Amygdala (tissue), 56 donors: ENCODE measurements at places on chromosomes 16 and 17.

GRCh38 chr16:66871840-66872239 is 8.5 kb upstream of the PDP2 start:
- DNase-seq = no peak

GRCh38 chr16:16162591-16162990 is 60.7 kb downstream of the ABCC6 start:
- DNase-seq = no peak

DNA sequence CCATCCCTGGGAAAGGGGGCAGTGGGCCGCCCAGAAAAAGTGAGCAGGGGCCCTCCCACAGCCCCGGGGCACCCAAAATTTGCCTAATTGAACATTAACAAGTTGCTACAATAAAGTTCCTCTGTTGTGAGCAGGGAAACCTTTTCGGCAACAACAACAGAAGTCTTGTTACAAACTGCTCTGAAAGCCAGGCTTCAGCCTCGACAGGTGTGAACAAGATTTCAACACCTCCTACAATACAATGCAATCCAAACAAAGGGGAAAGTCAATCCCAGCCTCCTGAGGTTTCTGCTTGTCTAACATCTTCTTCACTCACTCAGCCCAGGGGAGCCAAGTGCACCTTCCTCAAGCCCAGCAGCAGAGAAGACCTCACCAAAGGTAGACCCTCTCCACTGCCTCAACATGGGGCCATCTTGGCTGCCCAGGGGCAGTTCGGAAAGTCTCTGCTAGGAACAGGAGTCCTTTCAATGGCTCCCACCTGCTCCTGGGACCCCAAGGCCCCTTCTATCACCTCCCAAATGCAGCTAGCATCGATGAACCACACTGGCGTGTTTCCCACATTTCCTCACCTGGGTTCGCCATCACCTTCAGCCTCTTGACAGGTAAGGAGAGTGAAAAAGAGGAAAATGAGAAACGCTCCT is 19.1 kb downstream of the ZFHX3 start:
- DNase-seq = no peak

GRCh38 chr16:66568355-66568754 is 2.1 kb downstream of the CMTM1 start:
- DNase-seq = no peak

- no peak for DNase-seq
Observed at GRCh38 chr16:71629278-71630016, 3.5 kb downstream of the MARVELD3 start.

DNA sequence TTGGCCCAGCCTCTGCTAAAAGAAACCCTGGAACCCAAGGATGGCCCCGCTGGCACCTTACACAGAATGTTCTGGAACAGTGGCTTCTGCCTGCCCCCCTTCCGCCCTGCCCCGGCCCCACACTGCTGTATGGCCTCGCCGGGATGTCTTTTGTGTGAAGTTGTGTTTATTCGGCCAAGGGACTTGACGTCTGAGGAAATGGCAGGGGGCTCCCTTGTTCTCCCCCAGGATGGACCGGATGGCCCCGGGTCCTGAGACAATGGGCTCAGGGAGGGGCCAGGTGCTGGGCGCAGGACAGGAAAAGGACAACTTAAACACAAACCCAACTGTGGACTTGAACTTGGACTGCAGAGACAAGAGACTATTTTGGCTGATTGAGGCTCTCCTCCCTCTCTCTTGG is 81.6 kb upstream of the GSE1 start:
- no peak for DNase-seq

GRCh38 chr17:65495122-65496055 is 66.1 kb downstream of the AXIN2 start:
- DNase-seq = no peak

GRCh38 chr16:53156516-53156915 is 101.7 kb downstream of the CHD9 start:
- DNase-seq = no peak

DNA sequence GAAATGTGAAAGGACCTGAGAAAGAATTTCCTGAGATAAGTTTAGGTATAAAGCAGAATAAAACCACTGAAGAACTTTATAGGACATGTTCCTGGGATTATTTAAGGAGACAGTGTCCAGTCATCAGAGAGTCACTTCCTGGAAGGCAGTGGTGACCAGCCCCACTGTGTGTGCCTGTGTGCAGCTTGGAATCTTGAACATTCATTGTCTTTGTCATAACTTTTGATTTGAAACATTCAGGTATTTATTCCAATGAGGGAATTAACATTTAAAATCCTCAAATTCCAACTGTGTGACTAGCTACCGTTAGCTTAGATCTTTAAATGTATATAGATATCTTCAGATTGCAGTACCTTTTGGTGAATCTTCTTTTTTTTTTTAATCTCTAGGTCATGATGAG is 61.7 kb upstream of the MRC2 start:
- DNase-seq = no peak

DNA sequence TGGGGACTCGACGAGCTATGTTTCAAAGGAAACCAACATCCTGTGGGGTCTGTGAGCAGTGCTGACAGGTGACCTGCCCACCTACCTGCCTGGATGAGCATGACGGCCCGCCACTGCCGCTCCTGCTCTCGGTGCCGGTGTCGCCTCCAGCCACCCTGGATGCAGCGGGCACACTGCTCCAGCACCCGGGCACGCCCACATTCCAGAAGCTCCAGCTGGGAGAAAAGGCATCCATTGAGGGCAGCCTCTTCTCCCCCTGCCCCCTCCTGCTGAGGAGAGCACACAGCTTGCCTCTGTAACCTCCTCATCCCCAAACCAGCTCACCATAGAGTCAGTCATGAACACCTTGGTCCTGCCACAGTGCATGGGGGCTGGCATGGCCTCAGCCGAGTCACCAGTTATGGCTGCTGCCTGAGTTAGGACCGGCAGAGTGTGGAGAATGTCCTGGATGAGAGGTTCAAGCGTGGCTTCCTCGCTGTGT is 14.3 kb downstream of the ZNHIT3 start:
- DNase-seq = no peak

- DNase-seq = peak; percentile 22
Observed at GRCh38 chr17:73155410-73156165, 9.2 kb upstream of the SSTR2 start.

- no peak for DNase-seq
Observed at GRCh38 chr17:82217120-82217529, 4.5 kb upstream of the CCDC57 start.

DNA sequence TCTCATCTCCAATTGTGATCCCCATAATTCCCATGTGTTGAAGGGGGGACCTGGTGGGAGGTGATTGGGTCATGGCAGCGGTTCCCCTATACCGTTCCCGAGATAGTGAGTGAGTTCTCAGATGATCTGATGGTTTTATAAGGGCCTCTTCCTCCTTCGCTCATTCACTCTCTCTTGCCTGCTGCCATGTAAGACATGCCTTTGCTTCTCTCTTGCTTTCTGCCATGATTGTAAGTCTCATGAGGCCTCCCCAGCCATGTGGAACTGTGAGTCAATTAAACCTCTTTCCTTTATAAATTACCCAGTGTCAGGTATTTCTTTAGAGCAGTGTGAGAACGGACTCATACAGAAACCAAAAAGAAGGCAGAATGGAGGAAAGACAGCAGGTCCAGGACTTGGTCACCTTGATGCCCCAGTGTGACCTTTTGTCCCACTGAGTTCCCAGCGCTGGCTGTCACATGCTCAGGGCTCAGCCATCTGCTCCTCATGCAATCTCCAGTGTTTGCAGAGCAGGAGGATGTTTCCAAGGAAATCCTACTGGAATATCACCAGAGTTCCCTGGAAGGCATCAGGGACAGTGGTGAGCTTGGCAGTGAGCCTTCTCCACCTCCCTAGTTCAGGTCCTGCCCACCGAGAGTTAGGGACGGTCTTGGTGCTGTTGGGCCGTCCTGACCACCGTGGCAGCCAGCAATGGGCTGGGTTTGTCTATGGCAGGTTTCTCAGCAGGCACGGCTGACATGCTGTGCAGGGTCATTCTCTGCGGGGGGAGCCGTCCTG is 96.7 kb downstream of the SEC14L1 start:
- no peak for DNase-seq

- no peak for DNase-seq
Observed at GRCh38 chr16:16124438-16124837, 98.9 kb downstream of the ABCC6 start.

- no peak for DNase-seq
Observed at GRCh38 chr16:12201216-12201615, 224.7 kb downstream of the SNX29 start.

DNA sequence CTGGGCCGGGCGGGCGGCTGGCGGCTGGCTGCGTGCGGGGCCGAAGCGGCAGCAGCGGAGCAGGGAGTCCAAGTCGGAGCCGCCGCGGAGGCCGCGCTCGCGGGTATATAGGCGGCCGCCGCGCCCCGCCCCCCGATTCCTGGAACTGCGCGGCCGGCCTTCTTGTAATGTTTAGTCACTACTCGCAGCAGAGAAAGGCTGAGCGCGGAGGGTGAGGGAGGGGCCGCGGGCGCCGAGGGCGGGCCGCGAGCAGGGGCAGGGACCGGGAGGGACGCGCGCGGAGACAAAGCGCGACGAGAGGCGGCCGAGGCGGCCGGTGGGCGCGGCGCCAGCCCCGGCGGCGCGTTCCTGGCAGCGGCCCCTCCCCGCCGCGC is at the start of gene SOCS3:
SOCS3 (minus strand) TSS at position 81 of the 374 bp plus-strand sequence. CDS start 982 bp downstream, outside the sequence.
- peak; percentile 93 for DNase-seq

- DNase-seq = no peak
Observed at GRCh38 chr16:76360404-76360803, 83.2 kb downstream of the CNTNAP4 start.

DNA sequence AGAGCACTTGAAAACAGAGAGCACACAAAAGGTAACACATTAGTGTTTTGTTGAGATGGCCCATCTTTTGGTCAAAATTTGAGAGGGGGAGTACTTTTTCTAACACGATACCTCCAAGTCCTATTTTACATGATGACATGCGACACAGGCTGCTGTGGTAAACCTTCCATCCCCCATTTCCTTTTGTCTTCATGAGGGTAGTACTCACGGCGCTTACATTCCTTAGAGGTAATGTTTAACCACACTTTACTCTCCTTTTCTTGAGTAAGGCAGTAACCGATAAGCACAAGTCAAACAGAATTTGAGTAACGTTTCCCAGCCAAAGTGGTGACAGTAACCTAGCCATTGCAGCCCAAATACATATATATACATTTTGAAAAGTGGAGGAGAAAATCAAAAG is 35.8 kb upstream of the PITPNM3 start:
- DNase-seq = no peak

- DNase-seq = no peak
Observed at GRCh38 chr16:51523400-51523799, 372.3 kb upstream of the SALL1 start.

GRCh38 chr17:83151056-83151441 is 71.6 kb downstream of the METRNL start:
- no peak for DNase-seq

- no peak for DNase-seq
Observed at GRCh38 chr17:19375732-19376131, 2.6 kb upstream of the MAPK7 start.

DNA sequence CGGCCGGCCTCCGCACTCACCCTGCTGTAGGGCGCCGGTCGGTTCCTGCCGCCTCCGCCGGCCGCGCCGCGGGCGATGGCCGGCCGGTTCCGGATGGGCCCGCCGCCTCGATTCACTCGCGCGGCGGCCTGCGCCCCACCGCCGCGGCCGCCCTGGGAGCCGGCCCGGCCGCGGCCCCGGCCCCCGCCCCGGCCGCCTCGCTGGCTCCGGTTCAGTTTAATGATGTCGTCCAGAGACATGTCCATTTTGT is 158 bp downstream of the ALYREF start:
- no peak for DNase-seq

DNA sequence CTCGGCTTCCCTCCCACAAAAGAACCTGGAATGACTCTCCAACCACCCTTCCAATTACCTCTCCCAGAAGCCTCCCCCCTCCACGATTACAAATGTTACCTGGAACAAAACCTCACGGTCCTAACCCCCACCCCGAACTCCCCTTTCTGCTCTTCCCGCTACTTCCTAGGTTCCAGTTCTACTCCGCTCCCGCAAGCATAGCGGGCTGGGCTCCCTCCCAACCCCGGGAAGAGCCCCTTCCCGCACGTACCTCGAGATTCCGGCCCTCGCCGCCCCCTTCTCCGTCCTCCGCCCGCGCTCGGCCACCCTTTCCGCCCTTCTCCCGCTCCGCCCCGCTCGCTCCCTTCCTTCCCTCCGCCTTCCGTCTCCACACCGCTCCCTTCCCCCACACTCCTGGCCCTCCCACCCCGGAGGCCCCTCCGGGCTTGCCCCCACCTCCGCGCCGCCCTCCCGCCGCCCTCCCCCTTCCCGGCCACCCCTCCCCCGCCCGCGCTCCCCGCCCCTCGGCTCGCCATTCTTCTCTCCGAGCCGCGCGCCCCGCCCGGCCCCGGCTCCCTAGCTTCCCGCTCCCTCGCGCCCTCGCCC is 457 bp downstream of the CHTF8 start:
- no peak for DNase-seq

DNA sequence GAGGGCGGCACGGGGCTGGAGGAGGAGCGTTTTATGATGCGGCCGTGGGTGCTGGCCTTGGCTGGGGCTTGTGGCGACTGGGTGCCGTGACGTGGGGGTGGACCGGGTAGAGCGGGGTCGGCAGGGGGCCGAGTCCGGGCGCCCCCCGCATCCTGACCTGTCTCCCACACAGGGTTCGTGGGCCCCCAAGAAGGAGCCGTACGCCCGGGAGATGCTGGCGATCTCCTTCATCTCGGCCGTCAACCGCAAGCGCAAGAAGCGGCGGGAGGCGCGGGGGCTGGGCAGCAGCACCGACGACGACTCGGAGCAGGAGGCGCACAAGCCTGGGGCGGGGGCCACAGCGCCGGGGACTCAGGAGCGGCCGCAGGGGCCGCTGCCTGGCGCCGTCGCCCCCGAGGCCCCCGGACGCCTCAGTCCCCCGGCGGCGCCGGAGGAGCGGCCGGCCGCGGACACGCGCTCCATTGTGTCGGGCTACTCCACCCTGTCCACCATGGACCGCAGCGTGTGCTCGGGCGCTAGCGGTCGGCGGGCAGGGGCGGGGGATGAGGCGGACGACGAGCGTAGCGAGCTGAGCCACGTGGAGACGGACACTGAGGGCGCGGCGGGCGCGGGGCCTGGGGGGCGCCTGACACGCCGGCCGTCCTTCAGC is 81.6 kb downstream of the ARHGAP23 start:
- no peak for DNase-seq

DNA sequence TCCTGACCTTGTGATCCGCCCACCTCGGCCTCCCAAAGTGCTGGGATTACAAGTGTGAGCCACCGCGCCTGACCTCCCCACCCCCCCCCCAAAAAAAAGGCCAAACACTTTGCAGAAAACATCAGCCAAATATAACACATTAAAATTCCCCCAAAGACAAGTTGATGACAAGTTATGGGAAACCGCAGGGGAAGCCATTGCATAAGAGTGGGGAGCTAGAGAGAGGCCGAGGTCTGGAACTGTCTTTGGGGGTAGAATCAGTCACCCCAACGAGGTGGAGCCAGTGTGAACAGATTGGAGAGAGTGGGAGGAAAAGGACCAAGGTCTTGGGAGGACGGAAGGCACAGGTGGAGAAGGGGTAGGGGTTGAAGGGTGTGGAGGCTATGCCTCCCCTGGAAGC is 2.8 kb downstream of the DRC3 start:
- no peak for DNase-seq
